ENCODE measurements at places on chromosomes 2 and 18. TPM values are rescaled to one million over a fixed set of nuclear protein-coding genes. Genes with fewer than 3 reads are reported as not detected.

RAB6D gene
- total RNA-seq: not detected

PMAIP1 gene
- total RNA-seq: 14.5 TPM

MARCO gene
- not detected for total RNA-seq

SAG gene
- total RNA-seq: not detected

GLI2 gene
- 16.8 TPM for total RNA-seq

FAP gene
- total RNA-seq: 0.11 TPM

HJURP gene
- 50.4 TPM for total RNA-seq

RFTN2 gene
- total RNA-seq: not detected

PSD4 gene
- total RNA-seq: 12.6 TPM

TNS1 gene
- total RNA-seq: 17.4 TPM

KANSL1L gene
- 0.66 TPM for total RNA-seq

SLC30A3 gene
- total RNA-seq: 3.4 TPM

FECH gene
- total RNA-seq: 39.3 TPM

TSGA10 gene
- total RNA-seq: 2.7 TPM

CNOT11 gene
- 38.9 TPM for total RNA-seq

Measured in A549 treated with AZD2906 at 1 μM for 4 hours (cell line).